Hematopoietic multipotent progenitor cell treated with erythropoietin and hydrocortisone succinate and interleukin-3 and kit ligand, for 8 days (in vitro differentiated cells): ENCODE measurements at places on chromosomes 6 and 20.
A peak's percentile ranks its signal among the peaks of the same experiment; 100 is the strongest.

- DNase-seq: no peak
Observed at GRCh38 chr6:75368151-75368779, 83.7 kb upstream of the TMEM30A start.

DNA sequence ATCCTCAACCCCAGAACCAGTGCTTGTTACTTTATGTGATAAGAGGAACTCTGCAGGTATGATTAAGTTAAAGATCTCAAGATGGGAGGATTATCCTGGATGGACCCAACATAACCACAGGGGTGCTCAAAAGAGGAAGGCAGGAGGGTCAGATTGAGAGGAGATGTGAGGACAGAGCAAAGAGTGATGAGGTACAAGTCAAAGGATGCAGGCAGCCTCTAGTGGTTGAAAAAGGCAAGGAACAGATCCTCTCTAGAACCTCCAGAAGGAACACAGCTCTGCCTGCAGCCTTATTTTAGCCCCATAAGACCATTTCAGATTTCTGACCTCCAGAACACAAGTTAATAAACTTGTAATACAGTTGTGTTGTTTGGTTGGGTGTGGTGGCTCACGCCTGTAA is 41.2 kb downstream of the PDSS2 start:
- peak; percentile 54 for DNase-seq

DNA sequence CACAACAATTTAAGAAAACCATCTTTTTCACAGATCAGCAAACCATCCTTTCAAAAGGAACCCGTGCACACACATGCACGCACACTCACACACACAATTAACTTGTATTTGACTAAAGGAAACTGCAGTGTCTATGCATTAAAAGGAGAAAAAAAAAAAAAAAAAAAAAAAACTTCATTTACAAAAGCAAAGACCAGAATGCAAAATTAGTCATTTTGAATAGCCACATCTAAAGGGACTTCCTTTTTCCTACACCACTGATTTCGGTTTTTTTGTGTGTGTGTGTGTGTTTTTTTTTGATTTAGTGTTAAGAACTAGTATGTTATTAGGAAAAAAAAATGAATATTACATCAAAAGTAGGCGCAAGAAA is 6.3 kb downstream of the ZMYND8 start:
- no peak for DNase-seq

- no peak for DNase-seq
Observed at GRCh38 chr6:53042112-53042511, 23.1 kb upstream of the FBXO9 start.

GRCh38 chr6:70423189-70424134 is 10.2 kb downstream of the FAM135A start:
- DNase-seq: no peak
